ENCODE measurements at places on chromosomes 11 and 22. TPM values are rescaled to one million over a fixed set of nuclear protein-coding genes. Genes with fewer than 3 reads are reported as not detected.
A peak's percentile ranks its signal among the peaks of the same experiment; 100 is the strongest.

DNA sequence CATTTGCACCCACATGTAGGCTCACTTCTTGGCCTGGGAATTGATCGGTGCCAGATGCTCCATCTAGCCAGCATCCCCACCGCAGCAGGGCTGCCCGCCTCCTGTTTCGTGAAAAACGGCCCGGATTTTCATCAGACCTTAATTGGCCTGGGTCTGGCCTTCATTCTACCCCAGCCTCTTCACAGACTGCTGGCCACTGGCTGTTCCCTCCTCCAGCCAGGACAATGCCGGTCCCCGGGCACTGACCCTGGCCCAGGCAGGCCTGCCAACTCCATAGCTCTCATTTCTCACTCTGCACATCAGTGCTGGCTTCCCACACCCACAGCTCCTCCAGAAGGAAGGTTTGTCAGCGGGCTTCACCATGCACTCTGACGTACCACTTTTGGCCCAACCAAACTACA is 27.9 kb downstream of the TIMP3 start:
- no peak for DNase-seq

DNA sequence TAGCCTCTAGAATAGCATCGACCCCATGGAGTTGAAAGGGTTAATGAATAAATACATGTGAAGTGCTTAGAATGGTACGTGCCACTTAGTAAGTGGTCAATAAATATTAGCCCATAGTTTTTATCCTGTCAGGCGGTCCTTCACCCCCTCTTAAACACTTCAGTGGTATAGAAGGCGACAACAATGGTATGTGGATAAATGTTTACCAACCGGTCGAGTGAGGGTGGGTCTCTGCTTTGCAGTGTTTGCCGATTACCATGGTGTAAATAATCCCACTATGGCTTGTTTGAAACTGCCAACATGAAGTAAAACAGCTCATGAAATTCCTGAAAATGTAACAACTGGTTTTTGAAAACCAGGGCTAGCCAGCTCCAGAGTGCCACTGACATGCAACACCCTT is 541.2 kb downstream of the BUD13 start:
- no peak for DNase-seq

GRCh38 chr11:95790933-95791708 is 823 bp downstream of the CEP57 start:
- peak; percentile 71 for DNase-seq

DNA sequence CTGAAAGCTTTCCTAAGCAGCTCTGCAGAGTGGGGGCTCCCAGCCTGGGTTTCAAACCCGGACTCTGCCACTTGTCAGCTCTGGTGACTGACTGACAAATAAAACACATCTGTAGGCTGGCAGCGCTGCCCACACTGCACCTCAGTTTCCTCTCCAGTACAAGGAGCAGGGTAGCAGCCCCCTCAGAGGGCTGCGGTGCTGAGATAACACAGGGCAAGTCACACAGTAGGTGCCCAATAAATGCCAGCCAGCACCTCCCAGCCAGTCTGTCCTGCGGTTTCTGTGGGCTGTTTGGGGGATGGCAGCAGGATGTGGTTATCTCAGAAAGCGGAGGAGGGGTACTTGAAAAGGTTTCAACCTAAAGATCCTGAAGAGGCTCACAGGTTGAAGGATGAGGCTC is 1.5 kb downstream of the SYT12 start:
- DNase-seq = no peak

Gene SCGB1C1
- 1.1 TPM for polyA plus RNA-seq

DNA sequence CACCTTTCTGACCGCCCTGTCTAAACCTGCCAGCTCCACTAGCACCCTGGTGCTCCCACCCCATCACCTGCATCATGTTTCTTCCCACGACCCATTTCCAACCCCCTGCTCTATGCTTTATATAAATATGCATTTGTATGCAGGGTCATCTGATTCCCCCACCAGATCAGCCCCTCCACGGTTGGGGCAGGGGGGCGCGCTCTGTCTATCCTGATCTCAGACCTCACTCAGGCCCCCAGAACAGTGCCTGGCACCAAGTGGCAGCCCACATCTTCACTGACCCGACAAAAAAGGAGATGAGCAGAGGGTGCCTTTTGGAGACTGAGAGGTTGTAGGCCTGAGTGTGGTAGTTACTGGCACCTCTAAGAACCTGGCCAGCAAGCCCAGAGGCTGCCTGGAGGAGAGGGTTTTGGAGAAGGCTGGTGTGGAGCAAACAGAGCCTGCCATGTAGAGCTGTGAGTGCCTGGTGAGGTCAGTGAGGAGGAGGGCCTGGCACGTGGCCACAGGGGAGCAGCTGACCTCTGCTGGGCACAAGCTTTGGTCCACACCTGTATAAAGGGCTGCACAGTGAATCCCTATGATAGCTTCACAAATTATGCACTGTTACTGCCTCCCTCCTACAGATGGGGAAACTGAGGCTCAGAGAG is 86.3 kb upstream of the RTL6 start:
- no peak for DNase-seq

GRCh38 chr11:121576531-121576930 is 123.8 kb upstream of the SORL1-AS1 start:
- DNase-seq = no peak

DNA sequence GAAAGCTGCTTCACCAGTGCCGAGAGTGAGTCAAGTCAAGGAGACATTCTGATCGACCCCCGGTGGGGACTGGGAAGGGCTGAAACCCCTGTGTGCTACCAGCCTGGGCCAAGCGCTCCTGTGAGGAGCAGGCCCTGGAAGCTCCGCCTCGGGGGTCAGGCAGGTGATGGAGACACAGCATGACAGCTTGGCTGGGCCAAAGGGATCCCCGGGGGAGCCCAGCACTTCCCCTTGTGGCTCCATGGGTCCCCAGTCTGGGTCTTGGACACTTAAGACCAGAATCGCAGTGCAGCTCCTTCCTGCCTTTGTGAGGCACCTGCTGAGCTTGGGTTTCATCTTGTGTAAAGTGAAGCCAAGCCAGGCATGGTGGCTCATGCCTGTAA is 89.2 kb downstream of the MORC2 start:
- DNase-seq = no peak

DNA sequence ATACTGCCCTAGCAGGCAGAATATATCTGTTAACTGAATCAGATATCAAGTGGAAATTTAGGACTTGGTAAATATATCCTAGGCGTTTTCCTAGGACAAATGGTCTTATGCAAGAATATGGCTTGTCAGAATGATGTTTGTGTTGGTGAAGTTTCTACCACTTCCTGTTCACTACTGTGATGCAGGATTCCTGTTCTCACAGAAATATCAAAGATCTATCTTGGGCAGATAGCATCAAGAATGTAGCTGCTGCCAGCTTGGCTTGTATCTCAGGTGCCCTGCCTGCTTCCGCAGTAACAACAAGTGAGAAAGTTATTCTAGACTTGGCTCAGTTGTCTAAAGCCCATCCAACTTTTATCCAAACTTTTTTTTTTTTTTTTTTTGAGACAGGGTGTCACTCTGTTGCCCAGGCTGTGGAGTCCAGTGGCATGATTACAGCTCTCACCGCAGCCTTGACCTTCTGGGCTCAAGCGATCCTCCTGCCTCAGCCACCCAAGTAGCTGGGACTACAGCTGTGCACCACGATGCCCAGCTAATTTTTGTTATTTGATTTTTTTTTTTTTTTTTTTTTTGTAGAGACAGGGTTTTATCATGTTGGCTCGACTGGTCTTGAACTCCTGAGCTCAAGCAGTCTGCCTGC is 61.3 kb downstream of the PPME1 start:
- no peak for DNase-seq

DNA sequence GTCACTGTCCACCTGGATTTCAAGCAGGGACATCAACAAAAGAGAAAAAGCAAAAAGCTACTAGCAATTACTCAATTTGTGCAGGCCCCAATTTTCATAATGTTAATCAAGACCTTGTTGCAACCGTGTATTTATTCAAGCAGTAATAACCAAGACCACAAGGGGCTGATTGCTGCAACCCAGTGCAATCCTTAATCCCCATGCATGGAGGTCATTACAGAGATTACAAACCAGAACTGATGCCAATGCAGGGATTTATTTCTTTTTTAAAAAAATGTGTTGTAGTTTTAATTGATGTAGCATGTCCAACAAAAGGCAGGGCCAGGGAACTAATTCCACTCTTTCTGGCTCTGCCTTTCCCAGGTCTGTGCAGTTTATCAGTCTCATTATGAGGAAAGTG is 18.4 kb downstream of the TECTA start:
- DNase-seq = no peak

Gene RIC3
- 21.0 TPM for polyA plus RNA-seq

GRCh38 chr11:93735627-93736026 is 5.7 kb downstream of the TAF1D start:
- no peak for DNase-seq

Gene GGT5
- 18.3 TPM for polyA plus RNA-seq

Gene LRRC56
- 3.5 TPM for polyA plus RNA-seq

All from left kidney (tissue), 8 donors.